ENCODE measurements at places on chromosomes 7 and 10.

- no peak for DNase-seq
Observed at GRCh38 chr7:8638076-8638475, 204.7 kb downstream of the NXPH1 start.

DNA sequence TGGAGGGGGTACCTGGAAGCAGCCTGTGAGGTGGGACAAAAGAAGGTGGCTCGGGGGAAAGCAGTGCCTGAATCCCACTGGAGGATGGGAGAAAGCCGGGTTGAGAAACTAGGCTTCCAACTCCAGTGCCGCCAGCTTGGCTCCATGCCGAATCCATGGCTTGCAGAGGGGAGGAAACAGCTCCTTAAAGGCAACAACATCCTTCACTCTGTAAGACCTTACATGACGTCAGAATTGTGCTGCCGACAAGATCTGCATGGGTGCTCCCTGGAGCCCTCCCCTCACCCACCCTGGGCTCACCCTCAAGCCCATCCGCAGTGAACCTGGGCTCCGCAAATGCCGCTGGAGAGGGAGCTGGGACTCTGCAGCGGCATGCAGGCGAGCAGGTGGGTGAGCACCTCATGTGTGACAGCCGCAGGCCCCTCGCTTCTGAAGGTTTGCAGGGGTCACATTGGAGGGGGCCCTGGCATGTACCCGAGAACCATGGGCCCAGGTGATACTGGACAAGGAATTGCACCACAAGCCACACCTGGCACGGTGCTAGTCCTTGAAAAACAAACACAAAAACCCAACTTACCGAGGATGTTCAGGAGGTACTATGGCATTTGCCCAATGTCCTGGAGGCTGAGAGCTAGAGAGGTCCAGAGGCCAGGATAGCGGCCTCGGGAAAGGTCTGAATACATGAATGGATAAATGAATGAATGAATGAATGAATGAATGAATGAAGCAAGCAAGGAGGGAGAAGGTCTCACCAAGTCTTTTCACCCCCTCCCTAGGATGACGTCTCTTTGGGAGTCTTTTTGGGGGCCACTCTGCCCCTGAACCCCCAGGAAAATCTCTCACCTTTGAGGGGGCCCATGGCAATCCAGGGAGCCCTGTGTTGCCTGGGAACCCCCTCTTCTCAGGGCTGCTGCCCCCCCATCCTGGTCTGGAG is 238.6 kb upstream of the SHH start:
- DNase-seq: no peak

DNA sequence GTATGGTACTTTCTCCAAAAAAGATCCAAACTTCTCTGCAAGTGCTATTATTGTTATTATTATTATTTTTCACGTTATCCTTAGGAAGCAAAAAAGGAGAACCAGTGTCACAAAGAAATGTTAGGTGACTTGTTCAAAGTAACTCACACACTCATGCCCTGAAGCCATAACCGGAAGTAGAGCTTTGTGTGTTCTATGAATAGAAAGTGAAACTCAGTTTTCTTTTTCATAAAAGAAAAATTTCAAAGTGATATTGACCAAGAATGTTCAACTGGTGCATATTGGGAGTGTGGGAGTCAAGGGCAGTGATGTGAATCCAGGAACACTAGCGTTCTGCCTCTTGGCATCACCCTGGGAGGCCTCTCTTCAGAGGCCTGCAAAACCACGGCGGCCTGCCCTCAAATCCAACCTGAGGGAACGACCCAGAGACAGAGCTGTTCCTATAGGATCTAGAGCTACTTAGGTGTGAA is 106.1 kb downstream of the PRKCQ start:
- peak; percentile 42 for DNase-seq

DNA sequence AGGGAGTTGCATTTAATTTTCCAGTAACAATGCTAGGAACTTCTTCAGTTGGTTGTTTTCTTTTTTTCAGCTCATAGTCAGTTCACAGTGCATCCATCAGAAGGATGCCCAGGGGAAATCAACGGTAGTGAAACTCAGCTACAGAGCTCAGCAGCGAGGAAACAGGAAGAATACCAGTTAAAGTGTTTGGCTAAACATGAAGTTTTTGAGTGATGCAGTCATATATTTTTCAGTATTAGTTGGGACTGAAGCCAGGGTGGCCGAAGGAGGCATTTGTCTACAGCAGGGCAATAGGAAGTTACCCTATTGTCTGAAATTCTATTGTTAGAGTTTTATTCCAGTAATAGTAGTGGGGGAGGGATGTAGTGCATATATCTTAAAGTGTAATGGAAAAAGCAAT is 45.3 kb upstream of the MALRD1 start:
- DNase-seq: no peak

DNA sequence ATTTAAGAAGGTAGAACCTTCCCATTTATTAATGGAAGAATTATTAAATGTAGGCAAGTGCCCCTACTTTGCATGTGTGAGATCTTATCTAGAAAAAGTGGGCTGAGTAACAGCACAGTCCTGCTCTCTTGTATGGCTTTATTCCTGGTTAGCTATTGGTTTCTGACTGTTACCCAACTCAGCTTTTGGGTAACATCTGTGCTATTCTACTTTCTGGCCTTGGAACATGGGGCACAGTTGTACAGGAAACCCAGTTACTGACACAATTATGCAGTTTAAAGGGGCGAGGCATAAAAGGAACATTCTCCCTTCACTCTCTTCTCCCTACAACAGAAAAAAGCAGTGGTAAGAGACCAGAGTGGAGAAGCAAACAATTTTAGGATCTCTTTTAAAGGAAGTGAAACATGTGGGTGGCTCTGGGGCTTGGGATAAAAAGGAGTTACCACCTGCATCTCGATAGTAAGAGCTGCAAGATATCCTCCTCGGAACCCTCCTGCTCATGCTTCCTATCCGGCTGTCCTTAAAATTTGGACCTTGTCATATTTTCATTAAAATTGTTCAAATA is 16.0 kb downstream of the NUDT5 start:
- no peak for DNase-seq

- DNase-seq: no peak
Observed at GRCh38 chr10:104037261-104037951, 48.3 kb downstream of the COL17A1 start.

DNA sequence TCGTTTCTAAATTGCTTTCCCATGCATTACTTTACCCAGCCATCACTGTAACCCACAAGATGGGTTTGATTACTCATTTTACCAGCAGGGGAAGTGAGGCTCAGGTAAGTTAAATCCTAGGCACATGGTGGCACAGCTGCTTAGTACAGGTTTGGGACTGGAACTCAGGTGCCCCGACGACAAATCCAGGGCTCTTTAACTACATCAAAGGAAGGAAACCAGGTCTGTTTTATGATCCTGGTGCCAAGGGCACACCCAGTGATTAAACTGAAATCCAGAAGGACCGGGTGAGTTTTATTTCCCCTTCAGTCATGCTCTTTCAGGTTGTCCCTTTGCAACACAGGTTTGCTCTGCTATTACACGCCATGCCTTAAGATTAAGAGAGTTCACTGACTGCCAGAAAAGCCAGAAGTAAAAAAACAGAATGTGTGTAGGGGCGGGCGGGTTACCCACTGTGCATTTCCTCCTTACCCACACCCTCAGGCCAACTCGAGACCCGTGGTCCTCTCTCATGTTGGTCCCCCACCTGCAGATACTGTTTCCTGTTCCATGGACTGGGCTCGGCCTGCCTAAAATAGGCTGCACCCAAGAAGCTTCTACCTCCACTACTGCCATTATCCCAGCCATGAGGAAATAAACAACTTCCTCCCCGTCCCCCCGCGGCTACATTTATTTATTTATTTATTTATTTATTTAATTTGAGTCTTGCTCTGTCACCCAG is 55.1 kb upstream of the KDM7A start:
- DNase-seq: no peak

- DNase-seq: no peak
Observed at GRCh38 chr10:48847691-48848090, 91.9 kb downstream of the LRRC18 start.

DNA sequence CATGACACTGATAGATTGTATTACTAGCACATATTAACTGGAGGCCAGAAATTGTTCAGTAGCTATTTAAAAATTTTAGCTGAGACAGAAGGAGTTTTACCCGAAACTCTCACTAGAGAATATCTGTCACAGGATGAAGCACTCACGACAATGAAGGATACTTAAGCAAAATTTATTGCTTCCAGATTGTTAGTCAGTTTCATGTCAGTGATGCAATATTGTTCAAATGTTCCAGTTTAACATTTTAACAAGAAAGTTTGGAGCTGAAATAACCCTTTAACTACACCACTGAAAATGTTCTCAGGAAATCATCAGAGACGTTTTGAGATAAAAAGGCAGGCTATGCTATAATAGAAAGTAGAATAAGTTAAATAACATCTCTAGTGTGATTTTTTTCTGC is 15.0 kb upstream of the CADPS2 start:
- no peak for DNase-seq

DNA sequence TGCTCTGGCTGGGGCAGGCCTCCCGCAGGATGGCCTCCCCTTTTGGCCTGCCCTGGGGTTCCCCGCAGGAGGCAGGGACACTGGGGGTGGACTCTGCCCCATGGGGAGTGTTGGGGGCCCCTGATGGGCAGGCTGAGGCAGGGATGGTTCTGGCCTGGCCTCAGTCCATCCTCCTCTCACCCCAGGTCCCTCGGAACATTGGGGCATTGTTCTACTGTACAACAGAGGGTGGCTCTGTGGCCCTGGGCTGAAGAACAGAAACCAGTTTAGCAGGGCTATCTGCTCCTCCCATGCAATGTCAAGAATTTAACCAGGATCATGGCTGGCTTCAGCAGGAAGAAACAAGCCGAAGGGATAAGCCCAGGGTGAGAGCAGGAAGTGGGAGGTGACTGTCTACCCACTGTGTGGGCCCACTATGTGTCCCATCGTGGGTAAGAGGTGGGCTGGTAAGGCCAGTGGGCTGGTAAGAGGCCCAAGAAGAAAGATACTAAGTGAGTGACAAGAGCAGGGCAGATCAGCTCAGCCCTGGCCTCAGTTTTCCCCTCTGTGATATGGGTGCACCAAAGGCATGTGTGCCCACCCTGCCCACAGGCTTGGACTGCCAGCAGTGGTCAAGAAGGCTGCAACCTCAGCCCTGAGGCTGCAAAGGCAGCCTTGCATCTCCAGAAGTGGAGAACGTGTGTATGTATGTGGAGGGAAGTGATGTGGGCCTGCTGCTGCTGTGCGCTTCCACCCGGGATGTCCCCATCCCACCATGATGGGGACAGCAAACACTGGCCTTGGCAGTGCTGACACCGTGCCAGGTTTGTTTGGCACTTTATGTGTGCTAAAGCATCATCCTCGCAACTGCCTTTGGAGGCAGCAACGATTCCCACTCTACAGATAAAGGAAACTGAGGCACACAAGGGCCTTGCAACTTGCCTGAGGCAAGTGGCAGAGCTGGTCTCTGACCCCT is 138.9 kb downstream of the SH3PXD2A start:
- no peak for DNase-seq

- no peak for DNase-seq
Observed at GRCh38 chr7:71077743-71078476, 54.0 kb upstream of the GALNT17 start.

- DNase-seq: no peak
Observed at GRCh38 chr7:30005464-30005863, 15.9 kb upstream of the SCRN1 start.

DNA sequence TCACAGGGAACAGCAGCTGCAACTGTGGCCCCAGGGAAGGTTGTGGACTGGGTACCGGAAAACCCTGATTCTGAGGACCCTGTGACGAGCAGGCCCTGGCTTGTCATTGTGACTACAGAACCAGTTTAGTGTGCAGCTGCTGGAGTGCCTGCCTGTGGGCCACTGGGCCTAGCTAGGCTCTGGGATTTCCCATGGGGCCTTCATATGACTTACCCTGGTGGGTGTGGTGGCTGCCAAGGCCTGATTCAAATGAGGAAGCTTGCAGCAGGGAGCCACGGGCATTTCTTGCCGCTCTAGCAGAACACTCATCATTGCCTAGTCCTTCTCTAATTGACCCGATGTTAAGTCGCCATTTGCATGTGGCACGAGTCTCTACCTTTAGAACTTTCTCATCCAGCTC is 14.7 kb upstream of the CAMK2G start:
- DNase-seq: peak; percentile 30

DNA sequence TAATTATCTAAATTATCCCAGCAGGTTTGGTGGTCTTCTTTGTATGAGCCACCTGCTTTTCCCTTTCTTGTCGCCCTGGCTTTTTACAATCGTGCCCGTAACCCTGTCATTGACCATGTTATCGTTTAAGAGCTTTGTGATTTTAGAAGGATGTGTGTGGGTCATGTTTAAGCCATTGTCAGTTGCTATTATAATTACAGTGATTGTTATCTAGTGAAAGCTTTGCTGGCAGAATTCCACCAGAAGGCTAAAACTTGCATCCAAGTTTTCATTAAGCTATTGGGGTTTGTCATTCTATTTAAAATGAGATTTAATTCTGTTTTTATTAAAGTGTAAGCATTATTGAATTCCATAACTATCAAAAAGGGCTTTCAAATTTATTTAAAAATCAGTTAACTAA is 354.2 kb upstream of the TMEM229A start:
- DNase-seq: no peak

DNA sequence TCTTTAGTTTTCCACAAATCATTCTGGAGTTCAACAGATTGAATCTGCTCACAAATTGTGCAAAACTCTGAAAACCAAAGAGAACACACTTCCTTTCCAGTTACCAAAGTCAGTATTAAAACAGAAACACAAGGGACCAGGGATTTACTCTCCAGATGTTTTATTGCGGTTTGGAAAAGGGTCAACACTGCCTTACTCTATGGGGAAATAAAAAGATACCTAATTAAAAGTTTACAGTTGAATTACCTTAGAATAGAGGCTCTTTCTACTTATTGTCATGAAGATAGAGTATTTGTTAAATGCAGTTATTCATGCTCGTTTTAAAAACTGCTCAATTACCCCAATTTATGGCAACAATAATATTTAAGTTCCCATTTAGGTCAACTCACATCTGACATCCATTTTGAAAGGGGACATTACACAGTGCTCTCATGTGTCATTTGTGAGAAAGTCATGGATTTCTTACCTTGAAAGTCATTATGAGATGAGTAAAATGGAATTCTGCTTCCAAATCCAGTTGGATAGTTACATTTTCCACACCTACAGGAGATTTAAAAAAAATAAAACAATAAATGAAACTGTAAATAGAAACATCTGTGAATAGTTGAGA is 8.4 kb downstream of the LAMB1 start:
- DNase-seq: no peak

GRCh38 chr10:88889559-88890337 is 9.7 kb downstream of the STAMBPL1 start:
- no peak for DNase-seq

GRCh38 chr7:115227473-115228235 is 305.8 kb downstream of the MDFIC start:
- no peak for DNase-seq

DNA sequence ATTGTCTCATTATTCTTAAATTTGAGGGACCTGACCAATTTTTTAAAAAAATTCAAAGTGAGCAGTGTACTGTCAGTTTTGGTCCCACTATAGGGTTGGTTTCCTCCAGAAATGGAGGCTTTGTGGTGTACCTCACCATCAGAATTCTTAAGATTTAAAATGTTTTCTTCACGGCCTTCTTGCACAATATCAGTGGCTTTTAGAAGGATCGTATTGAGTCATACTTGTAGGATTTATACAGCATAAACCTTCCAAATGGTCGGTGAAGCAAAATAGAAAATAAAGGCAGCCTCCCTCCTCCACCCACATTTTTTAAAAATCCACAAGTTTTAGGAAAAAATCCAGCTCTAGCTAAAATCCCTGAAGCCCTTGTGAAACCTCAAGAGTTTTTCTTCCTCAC is 126.4 kb downstream of the RNLS start:
- no peak for DNase-seq

GRCh38 chr10:14553448-14553847 is 221.2 kb downstream of the FAM107B start:
- DNase-seq: no peak

Measured in stimulated activated CD4-positive, alpha-beta T cell treated with anti-CD3 and anti-CD28 coated beads, Interleukin-2, amount 100 ng/mL, for 24 hours (primary cell).